Stimulated activated CD8-positive, alpha-beta memory T cell treated with anti-CD3 and anti-CD28 coated beads, Interleukin-2, amount 100 ng/mL, for 1 hour (primary cell): ENCODE measurements at places on chromosomes 1 and 21.

DNA sequence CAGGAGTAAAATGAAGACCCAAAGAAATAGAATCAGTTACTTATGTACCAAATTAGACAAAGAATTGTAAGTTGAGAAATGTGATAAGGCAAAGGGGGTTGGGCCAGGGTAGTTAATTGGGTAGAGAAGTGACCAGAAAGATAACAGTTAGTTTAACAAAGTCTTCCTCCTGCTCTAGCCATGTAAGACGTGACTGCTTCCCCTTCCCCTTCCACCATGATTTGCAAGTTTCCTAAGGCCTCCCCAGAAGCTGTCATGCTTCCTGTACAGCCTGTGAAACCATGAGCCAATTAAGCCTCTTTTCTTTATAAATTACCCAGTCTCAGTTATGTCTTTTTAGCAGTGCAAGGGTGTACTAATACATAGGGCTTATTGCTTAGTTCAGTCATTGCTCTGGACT lies 142.0 kb upstream of the PDE4B start:
- DNase-seq = no peak

- DNase-seq = peak; percentile 22
Observed at GRCh38 chr1:20485527-20486456, at the start of gene CAMK2N1. TSS of gene CAMK2N1 (minus strand) at chr1:20486210. CDS start at chr1:20485379, 831 bp downstream.

DNA sequence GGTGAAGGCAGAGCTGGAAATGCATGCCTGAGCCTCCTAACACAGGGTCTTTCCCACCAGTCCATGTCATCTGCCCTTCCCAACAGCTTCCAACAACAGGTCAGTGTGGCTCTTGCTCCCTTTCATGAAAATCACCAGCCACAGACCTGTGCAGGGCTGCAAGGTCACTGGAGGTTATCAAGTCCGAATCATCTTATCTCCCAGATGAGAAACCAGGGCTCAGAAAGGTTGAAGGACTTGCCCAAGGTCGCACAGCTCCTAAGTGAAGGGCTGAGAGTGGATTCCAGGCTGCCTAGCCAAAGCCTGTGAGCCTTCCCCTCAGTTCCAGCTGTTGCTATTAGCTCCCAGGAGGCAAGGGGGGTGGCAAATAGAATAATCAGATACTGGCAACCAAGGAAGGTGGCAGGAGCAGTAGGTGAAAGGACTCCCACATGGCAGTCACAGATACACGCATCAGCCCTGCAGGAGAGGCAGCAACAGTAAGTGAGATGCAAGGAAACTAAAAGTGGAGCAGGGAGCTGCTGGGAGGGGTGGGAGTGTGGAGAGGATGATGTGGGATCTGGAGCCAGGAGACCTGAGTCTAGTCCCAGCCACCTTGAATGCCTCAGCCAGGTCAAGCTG lies 74.2 kb downstream of the SSBP3 start:
- DNase-seq = no peak

DNA sequence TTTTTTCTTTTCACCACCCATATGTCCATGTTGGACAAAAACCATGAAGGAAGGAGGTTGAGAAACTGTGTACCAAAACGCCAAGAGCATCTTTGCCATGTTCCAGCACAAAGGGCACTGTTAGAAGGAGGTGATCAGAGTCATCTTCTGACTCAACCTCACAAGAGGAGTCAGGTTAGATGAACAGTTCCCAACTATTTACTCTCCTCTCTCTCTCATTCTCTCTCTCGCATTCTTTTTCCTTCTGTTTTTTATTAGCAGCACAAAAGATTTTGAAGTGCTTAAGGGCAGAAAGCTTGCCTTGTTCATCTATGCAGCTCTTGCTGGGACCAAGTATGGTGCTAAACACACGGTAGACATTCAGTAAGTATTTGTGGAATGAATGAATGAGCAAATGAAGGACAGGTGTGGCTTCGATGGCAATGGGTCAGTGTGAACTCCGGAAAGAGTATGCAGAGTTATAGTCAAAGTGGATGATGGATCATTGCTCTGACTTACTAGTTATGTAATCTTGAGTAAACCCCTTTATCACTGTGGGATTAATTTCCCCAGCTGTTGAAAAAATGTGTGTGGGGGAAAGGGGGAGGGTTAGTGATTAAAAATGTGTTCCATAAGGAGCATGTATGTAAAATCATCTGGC lies 33.9 kb downstream of the DDR2 start:
- no peak for DNase-seq

DNA sequence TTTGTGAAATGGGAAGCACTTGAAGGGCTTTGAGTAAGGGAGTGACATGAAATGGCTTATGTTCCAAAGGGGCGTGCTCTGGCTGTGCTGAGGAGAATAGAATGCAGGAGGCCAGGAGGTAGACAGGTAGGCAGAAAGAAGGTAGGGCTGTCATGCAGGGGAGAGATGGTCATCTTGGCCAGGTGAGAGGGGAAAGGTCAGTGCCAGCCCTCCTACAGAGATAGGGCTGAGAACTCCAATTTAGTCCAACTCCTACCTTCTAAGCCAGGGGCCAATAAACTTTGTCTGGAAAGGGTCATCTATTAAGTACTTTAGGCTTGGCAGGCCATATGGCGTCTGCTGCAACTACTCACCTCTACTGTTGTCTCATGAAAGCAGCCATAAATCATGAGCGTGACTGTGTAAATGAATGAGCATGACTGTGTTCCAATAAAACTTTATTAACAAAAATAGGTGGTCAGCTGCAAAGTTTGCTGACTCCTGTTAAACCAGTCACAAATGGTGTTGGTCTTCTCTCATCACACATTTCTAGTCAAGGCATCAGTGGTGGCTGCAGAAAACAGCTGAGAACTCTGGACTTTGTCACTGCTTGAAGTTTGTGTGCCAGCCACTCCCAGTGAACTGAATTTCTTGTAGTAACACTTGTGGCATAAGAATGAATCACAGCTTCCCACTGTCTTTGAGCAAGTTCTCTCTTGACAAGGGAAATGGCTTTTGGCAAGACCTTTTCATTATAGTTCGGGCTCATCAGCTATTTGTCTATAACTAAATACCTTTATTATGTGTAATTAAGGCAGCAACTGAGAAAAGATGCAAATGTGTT lies 32.0 kb upstream of the CD2 start:
- no peak for DNase-seq

DNA sequence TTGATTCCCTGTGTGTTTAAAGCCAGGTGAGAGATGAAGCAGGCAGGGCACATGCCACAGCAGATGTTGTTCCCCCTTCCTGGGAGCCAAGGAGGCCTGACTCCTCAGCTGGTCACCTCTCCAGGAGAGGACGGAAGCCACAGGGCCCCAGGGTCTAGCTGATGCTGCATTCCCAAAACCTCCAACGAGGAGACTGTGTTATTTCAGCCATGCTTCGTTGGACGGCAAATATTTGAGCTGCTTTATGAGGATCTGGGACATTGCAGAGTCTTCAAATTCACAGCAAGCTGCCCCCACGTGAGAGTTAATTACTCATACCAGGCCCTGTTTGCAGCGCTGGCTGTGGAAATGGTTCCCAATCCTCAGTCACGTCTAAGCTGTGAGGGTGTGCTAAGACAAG lies 85.3 kb downstream of the CDC7 start:
- DNase-seq = no peak

GRCh38 chr1:243842978-243843511 lies 7.0 kb downstream of the AKT3 start:
- DNase-seq = no peak

DNA sequence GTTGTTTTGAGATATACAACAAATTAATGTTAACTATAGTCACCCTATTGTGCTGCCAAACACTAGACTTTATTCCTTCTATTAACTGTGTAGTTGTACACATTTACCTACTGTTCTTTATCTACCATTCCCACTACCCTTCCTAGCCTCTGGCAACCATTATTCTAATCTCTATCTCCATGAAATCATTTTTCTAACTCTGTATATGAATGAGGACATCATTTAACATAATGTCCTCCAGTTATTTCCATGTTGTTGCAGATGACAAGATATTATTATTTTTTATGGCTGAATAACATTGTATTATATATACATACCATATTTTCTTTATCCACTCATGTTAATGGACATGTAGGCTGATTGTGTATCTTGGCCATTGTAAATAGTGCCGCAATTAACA lies 366.3 kb downstream of the TBX15 start:
- DNase-seq = no peak

- no peak for DNase-seq
Observed at GRCh38 chr1:20322825-20323612, 32.3 kb downstream of the VWA5B1 start.

- no peak for DNase-seq
Observed at GRCh38 chr1:100631015-100631551, 88.5 kb upstream of the VCAM1 start.

DNA sequence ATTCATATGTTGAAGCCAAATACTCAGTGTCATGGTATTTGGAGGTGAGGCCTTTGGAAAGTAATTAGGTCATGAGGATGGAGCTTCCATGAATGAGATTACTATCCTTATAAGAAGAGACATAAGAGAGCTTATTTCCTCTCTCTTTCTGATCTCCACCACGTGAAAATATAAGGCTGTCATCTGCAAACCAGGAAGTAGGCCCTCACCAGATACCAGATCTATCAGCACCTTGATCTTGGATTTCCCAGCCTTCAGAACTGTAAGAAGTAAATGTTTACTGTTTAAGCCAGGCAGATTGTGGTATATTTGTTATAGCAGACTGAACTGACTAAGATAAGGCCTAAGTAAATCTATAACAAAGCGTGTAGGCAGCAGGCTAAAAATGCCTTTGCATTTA lies 25.3 kb downstream of the RBM11 start:
- DNase-seq = no peak

GRCh38 chr1:59434336-59434735 lies 137.4 kb downstream of the FGGY start:
- no peak for DNase-seq

DNA sequence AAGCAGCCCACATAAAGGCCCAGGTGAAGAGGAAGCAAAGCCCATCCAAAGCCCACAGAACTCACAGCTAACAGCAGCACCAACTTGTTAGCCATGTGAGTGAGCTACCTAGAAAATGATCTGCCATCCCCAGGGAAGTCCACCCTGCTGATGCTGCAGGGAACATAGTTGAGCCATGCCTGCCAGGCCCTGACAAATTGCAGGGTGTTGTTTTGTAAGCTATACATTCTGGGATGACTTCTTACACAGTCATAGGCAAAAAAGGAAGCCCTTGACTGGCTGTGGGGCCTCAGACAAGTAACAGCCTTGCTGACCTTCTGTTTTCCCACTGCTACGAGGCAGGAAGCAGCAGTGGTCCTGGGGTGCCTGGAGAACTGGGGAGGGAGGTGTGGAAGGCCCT lies 262.7 kb downstream of the MATN1 start:
- DNase-seq = no peak

- DNase-seq = no peak
Observed at GRCh38 chr1:224108991-224109390, 4.9 kb upstream of the FBXO28 start.

DNA sequence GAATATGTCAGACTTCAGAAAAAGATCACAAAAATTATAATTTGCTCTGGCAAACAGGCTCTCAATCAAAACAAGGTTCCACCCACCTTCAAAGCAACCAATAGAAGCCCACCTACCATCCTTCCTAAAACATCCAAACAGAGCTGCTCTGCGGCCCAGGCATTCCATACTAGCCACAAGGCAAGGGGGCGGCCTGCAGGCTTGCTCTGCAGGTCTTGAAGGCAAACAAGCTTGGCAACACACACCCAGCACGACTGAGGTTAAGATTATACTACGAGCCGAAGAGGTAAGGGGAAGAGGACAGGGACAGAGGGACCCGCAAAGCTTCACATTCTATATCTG lies 207.3 kb downstream of the SLC45A1 start:
- DNase-seq = no peak

GRCh38 chr1:78052685-78053405 lies 7.1 kb downstream of the GIPC2 start:
- no peak for DNase-seq

- peak; percentile 46 for DNase-seq
Observed at GRCh38 chr1:202807926-202808757, at the start of gene KDM5B. TSS of gene KDM5B (minus strand) at chr1:202808421. CDS start at chr1:202808305, 116 bp downstream.

- no peak for DNase-seq
Observed at GRCh38 chr1:205948039-205948438, 4.8 kb upstream of the SLC26A9 start.

GRCh38 chr1:193614275-193614674 lies 427.9 kb upstream of the B3GALT2 start:
- DNase-seq = no peak

GRCh38 chr1:201589186-201589585 lies 50.3 kb downstream of the NAV1 start:
- DNase-seq = no peak

GRCh38 chr1:40257313-40257687 lies 736 bp upstream of the ZMPSTE24 start:
- no peak for DNase-seq

DNA sequence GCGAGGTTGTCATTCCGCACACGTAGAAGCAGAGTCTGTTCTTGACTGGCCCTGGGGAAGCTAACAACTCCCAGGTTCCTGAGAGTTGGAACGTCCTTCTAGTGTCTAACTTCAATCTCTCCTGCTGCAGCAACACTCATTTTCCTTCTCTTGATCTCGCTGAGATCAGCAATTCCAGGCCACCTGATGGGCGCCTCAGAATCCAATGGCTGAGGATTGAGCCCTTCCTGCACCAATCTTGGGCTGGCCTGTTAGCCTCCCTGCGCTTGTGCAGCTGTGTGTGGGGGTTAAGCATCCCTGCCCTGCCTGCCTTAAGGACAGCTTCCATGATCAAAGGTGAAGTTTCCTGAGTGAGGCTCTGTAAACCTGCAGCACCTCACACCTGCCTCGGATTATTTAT lies 87.9 kb downstream of the SYT2 start:
- DNase-seq = no peak

- no peak for DNase-seq
Observed at GRCh38 chr1:115461526-115461925, 123.5 kb upstream of the NGF start.

GRCh38 chr21:36767096-36767495 lies 68.2 kb downstream of the SIM2 start:
- no peak for DNase-seq

GRCh38 chr1:220344745-220345144 lies 72.5 kb upstream of the RAB3GAP2 start:
- DNase-seq = no peak

DNA sequence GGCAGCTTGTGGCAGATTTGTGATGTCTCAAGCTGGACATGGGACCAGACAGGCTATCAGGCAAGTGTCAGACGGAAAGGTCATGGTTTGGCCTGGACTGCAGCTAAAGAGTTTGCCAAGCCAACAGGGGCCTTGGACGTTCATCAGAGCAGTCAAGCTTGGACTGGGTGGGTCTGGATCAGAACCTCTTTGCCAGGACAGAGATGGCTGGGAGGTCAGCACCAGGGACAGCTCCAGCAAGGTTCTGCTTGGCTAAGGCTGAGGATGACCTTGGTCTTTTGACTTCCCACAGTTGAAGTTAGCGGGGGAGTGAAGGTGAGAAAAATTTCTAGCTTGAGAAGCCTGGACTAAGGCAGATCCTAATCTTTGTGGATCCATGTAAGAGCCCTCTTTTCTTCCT lies 68.1 kb downstream of the GRIK3 start:
- no peak for DNase-seq
